ENCODE measurements at places on chromosomes 6 and 20.

DNA sequence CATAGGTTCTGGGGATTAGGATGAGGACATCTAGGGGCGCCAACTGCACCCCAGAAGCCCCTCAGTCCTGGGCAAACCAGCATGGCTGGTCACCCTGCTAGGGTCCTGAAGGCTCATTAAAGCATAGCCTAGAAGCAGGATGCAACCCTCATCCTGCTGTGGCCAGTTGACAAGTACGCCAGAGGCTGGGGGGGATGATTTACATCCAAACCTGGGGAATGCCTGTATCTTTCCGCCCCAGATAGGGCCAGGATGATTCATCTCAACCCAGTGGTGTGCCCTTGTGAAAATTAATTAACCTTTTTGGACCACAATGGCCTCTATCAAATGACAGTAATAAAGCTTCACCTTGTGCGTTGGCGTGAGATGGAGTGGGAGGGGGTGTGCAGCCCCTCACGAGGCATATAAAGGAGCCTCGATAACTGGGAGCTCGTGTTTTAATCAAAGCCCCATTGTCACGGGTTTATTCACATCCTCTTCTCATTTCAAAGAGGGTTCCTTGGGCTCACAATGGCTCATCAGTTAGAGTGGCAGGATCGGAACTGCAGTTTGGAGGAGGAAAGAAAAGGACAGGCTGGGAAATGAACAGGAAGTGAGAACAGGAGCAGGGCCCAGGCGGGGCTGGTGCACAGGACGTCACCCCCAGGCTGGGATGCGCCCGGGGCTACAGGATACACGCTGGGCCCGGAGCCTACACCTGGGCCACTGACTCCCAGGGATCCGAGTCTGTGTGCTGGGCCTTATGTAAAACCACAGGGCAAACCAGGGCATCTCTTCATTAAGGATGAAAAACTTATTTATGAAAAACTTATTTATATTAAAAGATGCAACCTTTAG is 121.8 kb upstream of the PHACTR3 start:
- DNase-seq, result no peak

GRCh38 chr20:41137614-41138474 is 501 bp downstream of the PLCG1 start:
- DNase-seq, result peak; percentile 38

DNA sequence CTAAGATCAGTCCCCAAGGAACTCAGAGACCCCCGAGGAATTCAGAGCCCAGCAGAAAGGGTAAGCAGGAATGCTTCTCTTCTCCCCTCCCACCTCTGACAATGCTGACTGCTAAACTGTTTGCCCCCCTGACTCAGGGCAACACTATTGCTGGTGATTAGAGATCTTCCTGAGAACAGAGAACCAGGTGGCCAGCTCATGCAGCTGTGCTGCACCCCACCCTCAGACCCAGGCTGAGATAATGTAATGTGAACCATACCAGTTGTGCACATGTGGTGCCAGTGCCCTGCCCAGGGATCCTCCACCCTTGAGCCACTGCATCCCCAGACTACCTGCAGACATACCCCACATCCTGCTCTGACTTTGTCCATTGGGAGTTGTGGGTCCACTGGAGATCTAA is 139.1 kb upstream of the ARG1 start:
- DNase-seq, result no peak

- no peak for DNase-seq
Observed at GRCh38 chr20:2109425-2110210, 8.0 kb downstream of the STK35 start.

Measured in activated T-helper 1 cell treated with anti-CD3 and anti-CD28 coated beads, Interleukin-2, amount 50 U/mL, for 16 hours (primary cell).